ENCODE measurements at places on chromosomes 1 and 21.

DNA sequence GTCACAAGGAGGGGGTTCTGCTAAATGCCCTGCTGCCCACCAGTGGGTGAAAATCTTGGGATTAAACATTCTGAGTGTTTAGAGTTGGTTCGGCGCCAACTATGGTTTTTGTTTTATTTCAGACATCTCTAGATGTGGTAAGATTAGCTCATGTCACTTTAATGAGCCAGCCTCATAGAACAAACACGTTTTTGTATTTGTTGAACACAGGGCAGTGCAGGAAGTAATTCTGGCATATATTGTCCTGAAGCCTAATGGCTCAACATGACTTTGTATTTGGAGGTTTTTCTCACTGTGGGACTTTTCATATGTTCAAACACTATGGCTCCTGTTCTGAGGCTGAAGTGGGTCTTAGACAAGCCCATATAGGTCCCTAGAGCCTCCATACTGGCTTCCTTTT, 107.8 kb downstream of the NGF start:
- no peak for DNase-seq

DNA sequence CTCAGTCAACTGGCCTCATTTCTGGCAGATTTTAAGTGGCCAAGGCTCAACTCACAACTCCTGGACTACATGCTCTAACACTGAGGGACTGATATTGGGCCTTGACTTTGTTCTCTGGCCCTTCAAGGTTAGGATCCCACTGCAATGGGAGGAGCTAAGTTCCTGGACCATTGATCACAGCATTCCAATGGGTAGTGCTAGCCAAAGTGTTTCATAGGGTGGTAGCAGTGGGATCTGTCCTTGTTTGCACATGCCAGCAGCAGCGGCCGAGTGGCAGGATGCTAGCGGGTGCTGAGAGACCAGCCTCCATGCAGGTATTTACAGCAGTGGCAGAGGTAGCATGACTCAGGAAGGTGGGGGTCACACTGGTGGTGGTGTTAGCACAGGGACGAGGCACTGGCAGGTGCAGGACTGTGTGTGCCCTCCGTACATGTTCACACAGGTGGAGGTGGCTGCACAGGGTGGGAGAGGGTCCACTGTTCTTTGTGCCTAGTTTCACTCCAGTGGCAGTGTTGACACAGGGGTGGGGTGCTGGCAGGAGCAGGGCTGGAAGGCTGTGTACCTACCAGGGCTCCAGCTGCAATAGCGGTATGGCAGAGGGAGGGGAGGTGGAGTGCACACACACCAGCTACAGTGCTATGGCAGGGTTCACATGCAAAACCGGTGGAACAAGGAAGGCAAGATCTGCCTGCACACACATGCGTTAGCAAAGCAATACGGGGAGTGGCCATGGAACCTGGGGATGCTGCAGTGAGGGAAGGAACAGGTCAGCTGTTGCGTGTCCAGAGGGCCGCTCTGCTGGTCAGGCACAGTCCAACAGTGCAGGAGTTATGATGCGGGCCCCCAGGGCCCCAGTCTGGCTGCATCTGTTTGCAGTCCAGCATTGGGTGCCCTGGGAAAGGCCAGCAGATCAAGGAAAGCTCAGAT, 51.7 kb downstream of the COL24A1 start:
- no peak for DNase-seq

- DNase-seq: no peak
Measured at GRCh38 chr1:89306273-89306672, 33.6 kb upstream of the GBP5 start.

GRCh38 chr1:163076446-163076845, 7.3 kb downstream of the RGS4 start:
- DNase-seq: no peak

GRCh38 chr1:53730224-53730865, 8.6 kb downstream of the GLIS1 start:
- no peak for DNase-seq

GRCh38 chr1:194355488-194356106, 1169.2 kb upstream of the B3GALT2 start:
- no peak for DNase-seq

DNA sequence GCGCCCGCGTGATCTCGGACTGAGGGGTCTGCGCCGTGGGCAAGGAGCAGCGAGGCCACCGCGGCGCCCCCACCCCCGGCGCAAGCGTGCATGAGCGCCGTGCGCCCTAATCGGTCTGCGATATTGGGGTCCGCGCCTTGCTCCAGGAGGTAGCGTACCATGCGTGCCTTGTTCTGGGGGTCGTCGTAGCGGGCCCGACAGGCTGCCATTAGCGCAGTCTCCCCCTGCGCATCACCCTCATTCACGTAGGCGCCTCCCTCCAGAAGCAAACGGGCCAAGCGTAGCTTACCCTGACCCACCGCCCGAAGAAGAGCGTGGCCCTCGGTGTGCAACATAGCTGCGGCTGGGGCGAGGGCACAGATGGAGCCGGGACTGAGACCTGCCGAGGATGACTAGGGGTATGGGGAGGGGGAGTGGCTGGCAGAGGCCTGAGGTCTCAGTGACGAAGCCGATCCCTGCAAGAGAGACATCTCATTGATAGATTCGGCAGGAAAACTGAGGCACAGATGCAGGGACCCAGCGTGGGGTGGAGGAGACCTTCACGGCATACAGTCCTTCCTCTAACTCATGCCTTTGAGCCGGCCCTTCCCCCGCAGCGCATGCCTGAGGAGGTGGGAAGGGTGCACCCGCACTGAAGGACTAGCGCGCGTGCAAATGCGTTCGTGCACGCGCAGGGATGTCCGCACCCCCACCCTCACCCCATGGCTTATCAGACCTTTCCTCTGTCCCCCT, 2.8 kb downstream of the ANKRD34A start:
- DNase-seq: no peak

DNA sequence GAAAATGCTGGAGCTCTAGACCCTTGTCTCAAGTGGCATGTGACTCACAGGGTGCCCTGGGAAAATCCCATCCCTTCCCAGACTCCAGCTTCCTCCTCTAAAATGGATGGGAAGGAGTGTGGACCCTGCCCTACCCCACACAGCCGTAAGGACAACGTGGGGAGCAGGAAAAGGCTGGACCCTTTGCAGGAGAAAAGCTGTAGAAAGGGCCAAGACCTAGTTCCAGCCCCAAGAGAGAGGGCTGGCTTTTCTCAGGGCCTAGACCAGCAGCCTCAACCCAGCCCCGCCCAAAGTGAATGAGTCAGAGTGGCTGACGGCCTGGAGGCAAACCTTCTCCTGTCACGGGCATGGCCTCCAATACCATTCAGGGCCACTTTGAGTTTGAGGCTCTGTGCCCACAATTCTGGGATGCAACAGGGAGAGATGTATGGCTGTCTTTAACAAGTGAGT, 1.1 kb downstream of the LAMB3 start:
- DNase-seq: no peak

DNA sequence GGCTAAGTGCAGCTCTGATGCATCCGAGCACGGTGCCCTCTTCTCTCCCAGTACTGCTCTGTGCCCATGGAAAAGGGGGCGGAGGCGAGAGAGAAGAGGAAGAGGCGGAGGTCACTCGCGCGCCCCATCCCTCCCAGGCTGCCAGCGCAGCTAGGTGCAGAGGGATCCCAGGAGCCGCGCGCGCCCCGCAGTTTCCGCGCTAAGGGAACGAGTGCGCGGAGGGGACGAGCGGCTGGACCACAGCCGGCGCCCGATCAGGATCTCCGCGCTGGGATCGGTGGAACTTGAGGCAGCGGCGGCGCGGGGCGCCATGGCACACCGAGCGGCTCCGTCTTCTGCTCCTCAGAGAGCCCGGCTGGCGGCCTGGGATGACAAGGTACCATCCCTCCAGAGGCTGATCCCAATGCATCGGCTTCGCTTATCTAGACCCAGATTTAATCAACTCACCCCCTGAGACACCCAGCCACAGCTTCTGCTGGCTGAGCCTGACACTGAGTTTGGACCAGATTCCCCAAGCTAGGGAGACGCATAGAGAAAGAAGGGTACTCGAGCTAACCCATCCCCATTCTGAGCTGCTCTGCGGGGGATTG, at the start of gene PTGFR:
Gene PTGFR, plus strand, starts transcription at position 114 of the 590 bp plus-strand sequence. CDS start 1,770 bp downstream, outside the sequence.
- no peak for DNase-seq

GRCh38 chr1:66436378-66437135, 97.4 kb upstream of the SGIP1 start:
- no peak for DNase-seq

- no peak for DNase-seq
Measured at GRCh38 chr1:41780916-41781315, 137.8 kb downstream of the HIVEP3 start.

- DNase-seq: no peak
Measured at GRCh38 chr1:219783605-219784235, 144.6 kb downstream of the SLC30A10 start.

- DNase-seq: no peak
Measured at GRCh38 chr21:23014021-23014420, 2015.8 kb downstream of the NCAM2 start.

DNA sequence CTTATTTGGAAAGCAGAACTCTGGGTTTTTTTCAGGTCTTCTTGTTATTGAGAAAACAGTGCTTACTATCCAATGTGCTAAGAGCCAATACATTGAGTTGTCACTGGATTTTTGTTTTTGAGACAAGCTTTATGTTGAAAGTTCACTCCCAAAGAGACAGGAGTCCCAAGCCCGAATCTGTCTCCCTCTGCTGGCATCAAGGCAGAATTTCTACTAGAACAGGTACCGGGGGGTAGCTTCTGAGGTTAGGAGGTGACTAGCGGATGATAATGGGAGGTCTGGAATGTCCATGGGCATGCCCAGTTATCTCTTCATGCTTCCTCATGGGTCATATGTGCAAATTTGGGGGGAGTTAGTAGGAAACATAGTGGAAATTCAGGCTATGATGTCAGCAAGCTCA, 25.1 kb downstream of the ZNF124 start:
- no peak for DNase-seq

- DNase-seq: no peak
Measured at GRCh38 chr1:23531562-23532094, 595 bp upstream of the E2F2 start.

- no peak for DNase-seq
Measured at GRCh38 chr21:43832158-43832550, 32.9 kb upstream of the AGPAT3 start.

DNA sequence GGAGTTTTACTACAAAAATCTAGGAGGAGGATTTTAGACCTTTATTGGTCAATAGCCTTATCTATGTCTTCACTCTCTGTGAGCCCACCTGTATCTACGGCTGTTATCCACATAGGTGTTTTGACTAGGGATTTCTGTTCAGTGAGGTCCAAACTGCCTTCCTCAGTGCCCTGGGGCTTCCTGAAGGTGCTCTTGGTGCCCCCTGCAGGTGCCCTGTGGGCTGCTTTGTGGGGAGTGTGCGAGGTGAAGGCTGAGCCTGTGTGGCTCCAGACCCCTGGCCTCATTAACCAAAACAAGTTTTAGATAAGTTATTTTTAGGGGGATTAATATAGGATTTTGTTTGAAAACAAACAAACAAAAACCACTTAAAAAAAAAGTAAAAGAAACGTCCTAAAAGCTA, 122.5 kb downstream of the KIF26B start:
- no peak for DNase-seq

DNA sequence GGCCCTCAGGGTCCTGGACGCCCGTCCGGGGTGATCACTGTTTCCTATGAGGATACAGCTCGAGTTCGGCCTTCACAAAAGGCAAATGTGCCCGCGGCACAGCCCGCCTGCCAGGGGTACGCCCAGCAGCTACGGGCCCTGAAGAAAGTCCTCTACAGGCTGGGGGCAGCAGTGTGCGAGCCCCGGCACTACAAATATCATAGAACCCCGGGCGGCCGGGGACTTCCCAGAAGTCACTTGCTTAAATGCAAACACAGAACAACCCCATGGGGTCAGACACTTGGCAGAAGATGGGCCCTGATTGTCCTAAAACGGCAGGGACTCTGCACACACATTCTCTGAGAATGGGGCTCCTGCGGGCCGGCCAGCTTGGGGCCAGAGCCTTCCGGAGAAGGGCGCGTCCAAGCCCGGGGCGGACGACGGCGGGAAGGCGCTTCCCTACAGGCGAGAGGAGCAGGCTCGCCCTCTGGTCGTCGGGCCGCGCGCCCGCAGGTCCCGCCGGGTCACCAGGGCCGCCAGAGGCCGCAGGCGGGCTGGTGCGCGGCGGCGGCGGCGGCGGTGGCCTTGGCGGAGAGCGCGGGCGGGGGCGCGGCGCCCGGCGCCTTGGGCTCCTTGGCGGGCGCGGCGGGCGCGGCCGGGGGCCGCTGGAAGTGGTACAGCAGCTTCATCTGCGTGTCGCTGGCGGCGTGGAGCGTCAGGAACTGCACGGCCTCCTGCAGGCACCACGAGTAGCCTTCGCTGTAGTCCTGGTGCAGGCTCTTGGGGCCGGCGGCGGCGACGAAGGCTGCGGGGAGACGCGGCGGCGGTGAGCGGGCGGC, 888 bp downstream of the HES5 start:
- no peak for DNase-seq

GRCh38 chr1:37035014-37035691, 838 bp upstream of the GRIK3 start:
- no peak for DNase-seq

DNA sequence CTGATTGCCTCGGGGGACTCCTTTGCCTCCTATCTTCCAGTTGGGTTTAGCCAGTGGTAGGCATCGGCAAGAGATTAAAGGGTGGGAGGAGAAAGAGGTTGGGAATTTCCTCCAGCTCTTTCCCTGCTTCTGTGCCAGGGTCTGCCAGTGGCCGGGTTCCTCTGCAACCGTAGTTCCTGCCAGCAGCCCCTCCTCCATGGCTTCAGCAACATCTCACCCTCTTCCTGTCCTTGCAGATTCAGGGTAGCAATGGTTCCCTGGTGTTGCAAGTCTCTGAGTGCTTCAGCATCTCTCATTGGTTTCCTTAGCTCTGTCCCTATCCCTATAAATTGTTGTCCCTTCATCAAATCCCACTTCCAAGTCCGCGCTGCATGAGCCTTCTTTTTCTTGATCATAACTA, 223.1 kb upstream of the JUN start:
- DNase-seq: no peak

GRCh38 chr21:39633770-39634181, 21.0 kb downstream of the B3GALT5 start:
- no peak for DNase-seq

DNA sequence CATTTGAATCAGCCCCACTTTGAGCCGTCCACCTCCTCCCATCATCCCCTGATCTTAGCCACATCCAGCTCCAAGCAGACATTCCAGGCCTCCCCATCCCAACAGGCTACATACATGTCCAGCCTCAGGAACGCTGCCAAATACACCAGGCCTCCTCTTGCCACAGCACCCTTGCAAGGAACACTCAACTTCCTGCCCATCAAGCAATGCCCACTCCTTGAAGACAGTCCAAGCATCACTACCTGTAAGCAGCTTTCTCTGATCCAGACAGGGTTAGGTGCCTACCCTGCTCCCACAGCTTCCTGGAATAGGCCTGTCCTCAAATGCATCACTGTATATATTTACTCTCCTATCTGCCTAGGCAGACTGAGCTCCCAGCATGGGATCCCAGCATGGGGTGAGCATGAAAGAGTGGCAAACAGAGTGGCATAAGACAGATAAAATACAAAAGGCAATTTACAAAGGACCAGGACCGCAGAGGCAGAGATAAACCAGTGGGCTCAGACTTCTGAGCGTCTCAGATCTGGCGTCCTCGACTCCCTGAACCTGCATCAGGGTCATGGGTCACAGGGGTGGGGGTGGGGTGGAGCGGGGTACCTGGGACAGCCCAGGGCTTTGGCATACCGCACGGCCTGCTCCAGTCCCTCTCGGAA, 816 bp downstream of the HYI start:
- DNase-seq: no peak

- DNase-seq: no peak
Measured at GRCh38 chr1:182003953-182004586, 57.4 kb downstream of the ZNF648 start.

- DNase-seq: no peak
Measured at GRCh38 chr1:109821831-109822745, 58.4 kb upstream of the EPS8L3 start.

GRCh38 chr1:28915031-28915895, 894 bp downstream of the EPB41 start:
- peak; percentile 6 for DNase-seq

- DNase-seq: no peak
Measured at GRCh38 chr1:77385551-77385950, 103.7 kb downstream of the AK5 start.

Measured in stimulated activated CD8-positive, alpha-beta memory T cell treated with anti-CD3 and anti-CD28 coated beads, Interleukin-15, amount 100 ng/mL, for 24 hours (primary cell).